SW 1271 (cell line): ENCODE measurements at places on chromosomes 3 and 15.

GRCh38 chr3:154384479-154384878 is 45.5 kb downstream of the GPR149 start:
- DNase-seq = no peak

DNA sequence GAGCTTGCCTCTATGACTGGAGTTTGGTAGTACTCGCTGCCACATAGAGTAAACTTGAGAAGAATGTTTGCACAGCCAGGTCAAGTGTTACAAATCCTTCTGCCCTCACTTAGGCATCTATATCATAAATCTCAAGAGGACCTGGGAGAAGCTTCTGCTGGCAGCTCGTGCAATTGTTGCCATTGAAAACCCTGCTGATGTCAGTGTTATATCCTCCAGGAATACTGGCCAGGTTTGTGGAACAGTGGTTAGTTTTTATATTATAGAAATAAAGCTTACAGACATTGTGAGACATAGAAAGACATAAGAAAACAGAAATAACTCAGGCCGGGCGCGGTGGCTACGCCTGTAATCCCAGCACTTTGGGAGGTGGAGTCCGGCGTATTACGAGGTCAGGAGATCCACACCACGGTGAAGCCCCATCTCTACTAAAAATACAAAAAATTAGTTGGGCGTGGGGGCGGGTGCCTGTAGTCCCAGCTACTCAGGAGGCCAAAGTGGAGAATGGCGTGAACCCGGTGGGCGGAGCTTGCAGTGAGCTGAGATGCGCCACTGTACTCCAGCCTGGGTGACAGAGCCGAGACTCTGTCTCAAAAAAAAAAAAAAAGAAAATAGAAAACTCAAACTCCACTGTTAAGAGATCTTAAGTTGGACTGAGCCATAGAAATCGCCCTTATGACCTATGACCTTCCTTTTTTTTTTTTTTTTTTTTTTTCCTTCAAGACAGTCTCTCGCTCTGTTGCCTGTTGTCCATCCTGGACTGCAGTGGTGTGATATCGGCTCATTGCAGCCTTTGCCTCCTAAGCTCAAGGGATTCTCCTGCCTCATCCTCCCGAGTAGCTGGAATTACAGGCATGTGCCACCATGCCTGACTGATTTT is 2.2 kb downstream of the RPSA start:
- no peak for DNase-seq

DNA sequence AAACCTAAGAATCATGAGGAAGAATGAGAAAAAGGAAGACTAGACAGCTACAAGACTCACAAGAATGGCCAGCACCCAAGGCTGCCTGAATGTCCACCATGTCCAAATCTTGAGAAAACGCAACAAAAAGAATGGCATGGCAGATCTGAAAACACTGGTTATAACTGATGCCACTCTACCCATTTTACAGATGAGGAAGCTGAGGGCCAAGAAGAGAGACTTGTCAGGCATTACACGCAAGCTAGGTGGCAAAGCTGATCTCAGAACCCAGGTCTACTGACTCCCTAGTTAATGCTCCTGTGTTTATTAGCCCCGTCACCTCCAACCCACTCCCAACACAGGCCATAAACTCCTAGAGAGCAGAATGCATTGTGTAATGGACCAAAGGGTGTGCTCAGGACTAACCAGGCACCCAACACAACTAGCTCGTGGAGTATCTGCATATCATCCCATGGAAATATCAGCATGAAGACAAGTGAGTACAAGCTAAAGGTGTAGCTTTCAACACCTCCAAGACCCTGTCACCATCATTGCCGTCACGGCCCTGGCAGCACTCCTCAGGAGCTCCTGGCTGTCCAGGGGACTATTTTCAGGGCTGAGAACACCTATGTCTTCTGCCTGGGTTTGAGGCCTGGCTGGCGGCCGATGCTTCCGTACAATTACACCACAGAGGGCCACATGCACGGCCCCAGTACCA is 111.7 kb downstream of the XXYLT1 start:
- DNase-seq = no peak

DNA sequence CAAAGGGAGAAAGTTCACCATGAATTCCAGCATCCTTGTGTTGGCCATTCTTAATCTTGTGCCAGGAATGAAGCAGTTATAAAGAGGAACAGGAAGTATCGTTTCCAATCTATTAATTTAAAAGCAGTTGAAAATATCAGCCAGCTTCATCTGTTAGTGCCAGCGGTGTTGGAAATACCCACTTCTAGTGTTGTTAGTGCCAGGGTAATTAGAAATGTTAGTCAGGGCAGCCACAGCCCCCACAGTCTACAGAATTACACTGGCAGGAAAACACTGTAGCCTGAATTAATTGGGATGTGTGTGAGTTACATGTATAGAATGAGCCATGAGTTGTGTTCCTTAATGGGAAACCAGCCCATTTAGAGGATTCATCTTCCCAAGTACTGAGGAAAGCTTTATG is 127.8 kb downstream of the GHSR start:
- no peak for DNase-seq

- no peak for DNase-seq
Measured at GRCh38 chr3:123361071-123361470, 87.8 kb downstream of the ADCY5 start.

DNA sequence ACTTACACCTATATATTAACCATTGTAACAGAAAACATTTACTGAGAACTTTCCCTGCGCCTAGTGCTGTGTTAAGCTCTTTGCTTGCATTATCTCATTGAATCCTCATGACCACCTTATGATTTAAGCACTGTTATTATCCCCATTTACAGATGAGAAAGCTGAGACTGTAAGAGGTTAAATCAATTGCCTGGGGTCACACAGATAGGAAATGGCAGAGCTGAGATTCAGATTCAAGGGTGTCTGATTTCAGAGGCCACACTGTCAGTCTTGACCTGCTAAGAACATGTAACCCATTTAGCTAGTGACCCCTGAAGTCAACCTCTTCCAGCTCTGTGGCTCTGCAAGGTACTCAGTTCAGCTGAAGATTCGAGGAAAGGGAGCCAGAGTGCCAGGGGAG is 143.9 kb downstream of the TLE3 start:
- DNase-seq = no peak

DNA sequence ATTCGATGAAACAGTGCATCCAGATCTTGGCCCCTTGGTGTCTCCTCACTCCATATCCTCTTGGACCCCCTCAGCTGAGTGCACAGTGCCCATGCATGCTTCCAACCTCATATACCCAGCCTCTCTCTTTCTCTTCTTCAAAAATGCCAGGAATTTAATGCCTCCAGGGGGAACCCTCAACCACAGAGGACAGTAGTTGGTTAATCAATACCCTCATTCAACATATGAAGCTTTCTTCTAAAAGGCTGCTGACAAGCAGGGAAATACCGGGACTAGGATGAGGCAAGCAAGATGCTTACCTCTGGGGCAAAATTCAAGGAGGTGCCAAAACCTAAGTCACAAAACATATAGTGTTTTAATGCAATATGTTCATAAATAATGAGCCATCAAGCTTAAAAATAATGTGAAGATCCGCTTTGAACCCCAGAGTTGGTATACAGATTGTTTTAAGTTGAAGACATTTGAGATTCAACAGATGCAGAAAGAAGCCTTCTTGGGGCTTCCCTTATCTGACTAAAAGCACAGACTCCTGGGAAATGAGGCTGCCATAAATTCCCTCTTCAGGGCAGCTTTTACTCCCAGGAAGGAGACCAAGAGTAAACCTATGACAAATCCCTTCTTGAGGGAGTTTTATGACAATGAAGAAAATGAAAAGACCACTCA is 48.2 kb upstream of the FHIT start:
- DNase-seq = no peak

- DNase-seq = no peak
Measured at GRCh38 chr15:90598031-90598577, 68.4 kb downstream of the CRTC3 start.

GRCh38 chr3:66392966-66393332 is 107.9 kb downstream of the LRIG1 start:
- no peak for DNase-seq

DNA sequence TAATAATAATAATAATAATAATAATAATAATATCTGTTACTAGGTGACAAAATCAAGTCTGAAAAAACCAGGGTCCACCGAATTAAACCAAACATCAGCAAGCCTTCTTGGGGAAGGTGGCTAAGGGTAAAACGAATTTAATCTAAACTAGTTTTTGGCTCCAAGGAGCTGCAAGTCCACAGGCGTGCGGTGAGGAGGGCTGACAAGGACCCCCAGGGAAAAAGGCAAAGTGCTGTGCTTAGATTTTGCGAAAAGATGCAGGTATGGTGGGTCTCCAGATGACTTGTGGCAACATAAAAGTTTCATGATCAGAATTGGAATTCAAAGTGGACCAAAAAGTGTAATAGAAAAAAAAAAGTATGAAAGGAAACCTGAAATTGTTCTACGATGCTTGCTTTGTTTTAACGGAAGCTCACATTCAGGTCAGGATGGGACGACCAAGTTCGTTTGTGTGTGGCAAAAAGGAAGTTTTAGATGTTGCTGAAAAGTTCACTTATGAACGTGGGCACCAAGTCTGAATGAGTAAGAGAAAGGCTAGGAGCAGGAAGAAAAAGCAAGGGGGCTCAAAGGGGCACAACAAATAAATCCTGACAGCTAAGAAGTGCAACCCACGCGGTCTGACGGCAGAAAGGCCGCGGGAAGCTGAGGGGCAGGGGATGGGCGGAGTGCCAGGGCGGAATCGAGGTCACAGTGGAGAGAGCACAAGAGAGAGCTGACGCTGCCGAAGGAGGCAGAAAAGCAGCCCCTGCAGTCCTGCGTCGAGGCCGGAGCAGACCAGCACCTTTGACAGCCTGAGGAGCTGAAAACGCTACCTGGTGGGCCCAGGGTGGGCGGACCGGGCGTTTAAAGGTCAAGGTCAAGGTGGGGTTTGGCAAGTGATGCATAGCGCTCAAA is 1.1 kb downstream of the WDR82 start:
- DNase-seq = peak; percentile 5

GRCh38 chr3:87949189-87949878 is 109.5 kb downstream of the CGGBP1 start:
- no peak for DNase-seq

DNA sequence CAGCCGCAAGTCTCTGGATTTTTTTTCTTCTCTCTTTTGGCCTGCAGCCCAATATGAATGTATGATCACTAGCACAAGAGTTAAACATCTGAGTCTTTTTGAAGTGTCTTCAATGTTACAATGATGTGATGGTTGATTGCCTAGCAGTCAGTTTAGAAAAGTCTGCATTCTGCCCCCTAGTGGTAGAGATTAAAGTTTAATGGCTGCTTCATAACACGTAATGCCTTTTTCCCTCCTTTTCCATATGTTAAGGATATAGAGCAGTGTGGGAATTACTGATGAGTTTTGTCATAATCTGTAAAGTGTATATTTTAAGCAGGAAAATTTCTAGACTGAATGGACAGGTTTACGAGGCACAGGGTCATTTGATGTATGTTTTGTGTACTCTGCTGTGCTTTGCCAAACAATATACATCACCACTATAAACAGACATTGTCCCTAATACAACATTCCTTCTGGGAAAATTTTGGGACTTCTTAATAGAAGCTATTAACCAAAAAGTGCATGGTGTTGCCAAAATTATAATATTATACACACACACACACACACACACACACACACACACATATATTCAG is 1038.5 kb upstream of the NR2F2 start:
- peak; percentile 64 for DNase-seq

GRCh38 chr3:187319699-187320302 is 28.3 kb upstream of the MASP1 start:
- DNase-seq = peak; percentile 35

- no peak for DNase-seq
Measured at GRCh38 chr3:14814411-14814871, 4.3 kb upstream of the FGD5 start.

GRCh38 chr15:94001255-94001801 is 230.0 kb upstream of the MCTP2 start:
- DNase-seq = no peak

DNA sequence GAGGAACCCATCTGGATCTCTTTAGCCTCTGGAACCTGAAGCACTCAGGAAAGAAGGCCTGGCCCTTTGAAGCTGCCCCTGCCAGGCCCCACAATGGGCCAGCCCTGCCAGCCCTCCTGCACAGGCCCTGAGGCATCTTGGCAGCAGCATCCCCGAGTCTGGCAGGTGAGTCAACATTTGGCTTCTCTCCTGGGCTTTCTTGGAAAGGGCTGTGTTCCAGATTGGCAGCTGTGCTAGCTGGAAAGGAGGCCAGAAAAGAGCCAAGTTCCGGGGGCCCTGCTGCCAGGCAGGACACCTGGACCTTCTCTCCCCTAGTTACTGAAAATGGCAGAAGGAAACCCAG is 187.2 kb downstream of the SHQ1 start:
- peak; percentile 42 for DNase-seq

GRCh38 chr3:136142592-136142991 is 53.5 kb downstream of the MSL2 start:
- peak; percentile 97 for DNase-seq

DNA sequence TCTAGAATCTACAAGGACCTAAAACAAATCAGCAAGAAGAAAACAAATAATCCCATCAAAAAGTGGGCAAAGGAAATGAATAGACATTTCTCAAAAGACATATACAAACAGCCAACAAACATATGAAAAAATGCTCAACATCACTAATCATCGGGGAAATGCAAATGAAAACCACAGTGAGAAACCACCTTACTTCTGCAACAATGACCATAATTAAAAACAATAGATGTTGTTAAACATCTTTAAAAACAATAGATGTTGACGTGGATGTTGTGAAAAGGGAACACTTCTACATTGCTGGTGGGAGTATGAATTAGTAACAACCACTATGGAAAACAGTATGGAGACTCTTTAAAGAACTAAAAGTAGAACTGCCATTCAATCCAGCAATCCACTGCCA is 96.2 kb downstream of the CBLB start:
- no peak for DNase-seq

- DNase-seq = no peak
Measured at GRCh38 chr3:158381262-158381868, 189.6 kb upstream of the MLF1 start.

DNA sequence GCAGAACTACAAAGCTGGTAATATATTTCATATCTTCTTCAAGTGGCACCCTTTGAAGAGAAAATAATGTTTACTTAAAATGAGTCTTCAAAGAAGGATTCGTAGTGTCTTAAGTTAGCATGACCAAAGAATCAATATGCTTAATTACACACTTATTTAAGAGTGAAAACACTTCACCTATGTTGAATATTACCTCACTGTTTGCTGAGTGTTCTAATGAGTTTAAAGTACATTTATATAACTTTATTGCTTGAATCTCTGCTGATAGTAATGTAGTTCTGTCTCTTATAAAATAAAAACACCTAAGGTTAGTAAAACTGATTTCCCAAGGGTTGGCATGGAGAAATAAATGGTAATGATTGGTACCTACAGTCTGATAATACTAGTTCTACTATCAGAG is 143.3 kb upstream of the SLC2A2 start:
- DNase-seq = no peak

- DNase-seq = no peak
Measured at GRCh38 chr3:111668326-111668725, 73.2 kb upstream of the ZBED2 start.

GRCh38 chr3:138670407-138670806 is 61.8 kb downstream of the FAIM start:
- no peak for DNase-seq

GRCh38 chr3:69182588-69183316 is 60.4 kb upstream of the LMOD3 start:
- DNase-seq = no peak

- no peak for DNase-seq
Measured at GRCh38 chr15:82045179-82045891, 483 bp downstream of the MEX3B start.
